ENCODE measurements at places on chromosomes 7 and 10. TPM values are rescaled to one million over a fixed set of nuclear protein-coding genes. Genes with fewer than 3 reads are reported as not detected.

DLG5 gene
- 3.7 TPM for total RNA-seq

GDI2 gene
- 123 TPM for total RNA-seq

TLX1 gene
- total RNA-seq, result not detected

CALHM1 gene
- total RNA-seq, result not detected

TRIM74 gene
- total RNA-seq, result 2.7 TPM

SEMA3D gene
- total RNA-seq, result not detected

TMEM140 gene
- 23.6 TPM for total RNA-seq

GRCh38 chr10:127736915-127737562 lies at the start of gene FOXI2:
TSS of gene FOXI2 (plus strand) at chr10:127737185. CDS start at chr10:127737274, 89 bp downstream.
- H3K36me3 ChIP-seq, result no peaks in the 10 kb centered on the region
- no peak for DNase-seq
- H3K27me3 ChIP-seq, result peaks cover 6% of the 10 kb centered on the region

DNA sequence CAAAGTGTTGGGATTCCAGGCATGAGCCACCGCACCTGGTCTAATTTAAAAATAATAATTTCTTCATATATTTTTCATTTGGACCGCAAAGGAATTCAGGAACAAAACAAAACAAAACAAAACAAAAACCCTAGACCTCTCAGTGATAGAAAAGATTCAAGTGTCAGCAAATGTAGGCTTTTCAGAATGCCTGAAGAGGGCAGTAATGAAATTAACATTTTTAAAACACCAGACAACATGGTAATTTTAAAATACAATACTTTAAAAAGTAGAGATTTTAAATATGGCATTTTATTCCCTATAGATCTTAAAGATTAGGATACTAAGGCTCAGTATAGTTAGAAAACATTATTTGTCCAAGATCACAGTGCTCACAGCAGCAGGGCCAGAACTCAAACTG lies 36.6 kb downstream of the DNMBP start:
- H3K27ac ChIP-seq, result no peak overlapping the region
- no peak overlapping the region for H3K4me3 ChIP-seq
- peaks cover 3% of the 10 kb centered on the region for H3K36me3 ChIP-seq
- H3K4me1 ChIP-seq, result no peaks in the 10 kb centered on the region

GRCh38 chr7:37833107-37833817 lies 15.1 kb upstream of the NME8 start:
- H3K27ac ChIP-seq, result no peak overlapping the region
- peak; percentile 39 for DNase-seq
- no peaks in the 10 kb centered on the region for H3K36me3 ChIP-seq
- H3K4me1 ChIP-seq, result peaks cover 5% of the 10 kb centered on the region

DNA sequence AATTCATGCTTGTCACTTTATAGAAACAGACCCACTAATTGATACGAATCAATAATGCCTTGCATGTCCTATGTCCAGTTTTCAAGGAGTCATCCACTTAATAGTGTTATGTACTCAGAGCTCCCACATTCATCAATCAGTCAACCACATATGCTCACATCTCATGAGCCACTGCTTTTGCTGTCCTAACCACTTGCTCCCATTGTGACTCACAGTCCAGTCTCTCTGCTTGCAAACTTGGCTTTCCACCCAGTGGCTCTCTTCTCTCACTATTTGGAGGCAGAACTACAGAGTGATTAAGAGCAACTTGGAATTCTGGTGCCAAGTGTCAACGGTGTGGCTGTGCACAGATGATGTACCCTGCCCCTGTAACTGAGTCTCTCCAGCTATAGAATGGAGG lies 166.0 kb downstream of the SNX13 start:
- no peaks in the 10 kb centered on the region for H3K36me3 ChIP-seq
- H3K4me1 ChIP-seq, result no peaks in the 10 kb centered on the region
- H3K27me3 ChIP-seq, result no peaks in the 10 kb centered on the region

GRCh38 chr7:16299853-16300252 lies 121.5 kb downstream of the CRPPA start:
- no peak overlapping the region for H3K27ac ChIP-seq
- H3K4me1 ChIP-seq, result no peaks in the 10 kb centered on the region
- DNase-seq, result no peak
- H3K27me3 ChIP-seq, result no peaks in the 10 kb centered on the region
- H3K4me3 ChIP-seq, result no peak overlapping the region
- H3K36me3 ChIP-seq, result no peaks in the 10 kb centered on the region

DNA sequence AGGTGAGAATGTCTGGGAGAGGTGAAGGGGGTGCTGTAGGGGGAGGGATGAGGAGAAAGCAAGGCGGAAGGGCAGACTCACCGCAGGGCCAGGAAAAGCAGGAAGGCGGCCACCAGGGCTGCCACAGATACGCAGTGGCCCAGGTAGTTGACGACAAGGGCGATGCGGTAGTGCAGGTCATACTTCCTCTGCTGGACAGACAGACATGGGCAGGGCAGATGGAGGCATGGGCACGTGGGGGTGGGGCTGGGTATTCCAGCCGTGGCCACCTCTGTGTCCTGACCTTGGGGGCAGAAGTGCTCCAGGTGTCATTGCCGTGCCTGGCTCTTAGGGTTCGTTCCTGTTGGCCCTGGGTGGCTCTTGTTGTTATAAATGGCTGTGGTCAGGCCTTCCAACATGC lies 16.8 kb downstream of the CRHR2 start:
- H3K36me3 ChIP-seq, result no peaks in the 10 kb centered on the region
- H3K4me3 ChIP-seq, result no peak overlapping the region
- no peaks in the 10 kb centered on the region for H3K4me1 ChIP-seq
- H3K27me3 ChIP-seq, result peaks cover 23% of the 10 kb centered on the region
- DNase-seq, result no peak
- H3K27ac ChIP-seq, result no peak overlapping the region

DNA sequence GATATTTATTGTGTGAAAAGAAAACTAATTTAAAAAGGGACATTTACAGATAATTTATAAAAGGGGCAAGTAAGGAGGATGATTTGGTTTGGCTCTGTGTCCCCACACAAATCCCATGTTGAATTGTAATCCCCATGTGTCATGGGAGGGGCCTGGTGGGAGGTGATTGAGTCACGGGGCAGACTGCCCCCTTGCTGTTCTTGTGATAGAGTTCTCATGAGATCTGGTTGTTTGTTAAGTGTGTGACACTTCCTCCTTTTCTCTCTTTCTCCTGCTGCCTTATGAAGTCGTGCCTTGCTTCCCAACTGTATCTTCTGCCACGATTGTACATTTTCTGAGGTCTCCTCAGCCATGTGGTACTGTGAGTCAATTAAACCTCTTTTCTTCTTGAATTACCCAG lies 171.0 kb upstream of the SEMA3E start:
- H3K4me3 ChIP-seq, result no peak overlapping the region
- H3K4me1 ChIP-seq, result no peaks in the 10 kb centered on the region
- DNase-seq, result no peak
- no peaks in the 10 kb centered on the region for H3K36me3 ChIP-seq
- H3K27ac ChIP-seq, result no peak overlapping the region
- H3K27me3 ChIP-seq, result no peaks in the 10 kb centered on the region

GRCh38 chr10:91409869-91410637 lies at the start of gene HECTD2:
TSS of gene HECTD2 (plus strand) at chr10:91410344. CDS start at chr10:91410439, 95 bp downstream.
- peak within 1 kb of the TSS; percentile 98 for H3K27ac ChIP-seq
- peak within 1 kb of the TSS; percentile 98 for H3K4me3 ChIP-seq
- H3K36me3 ChIP-seq, result no peaks in the 10 kb centered on the region
- H3K27me3 ChIP-seq, result no peaks in the 10 kb centered on the region

DNA sequence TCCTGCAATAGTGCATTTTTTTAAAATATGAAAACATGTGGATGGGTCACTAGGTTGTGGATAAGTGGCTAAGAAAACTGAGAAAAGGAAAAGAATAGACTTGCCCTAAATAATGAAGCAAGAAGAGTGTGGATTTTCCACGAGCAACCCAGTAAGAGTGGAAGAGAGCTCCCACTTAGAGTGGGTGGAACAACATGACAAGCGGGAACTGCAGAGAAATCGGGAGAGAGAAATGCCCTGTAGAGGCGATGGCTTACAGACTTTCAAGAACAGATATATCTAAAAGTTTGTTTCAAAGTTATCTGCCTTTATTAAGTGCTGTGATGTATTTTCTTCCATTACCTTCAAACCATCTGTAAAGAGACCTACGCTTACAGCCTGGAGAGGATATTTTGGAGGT lies 26.1 kb upstream of the NRG3 start:
- H3K27me3 ChIP-seq, result no peaks in the 10 kb centered on the region
- no peak overlapping the region for H3K27ac ChIP-seq
- H3K36me3 ChIP-seq, result no peaks in the 10 kb centered on the region
- no peaks in the 10 kb centered on the region for H3K4me1 ChIP-seq
- no peak for DNase-seq

- H3K4me1 ChIP-seq, result no peaks in the 10 kb centered on the region
- H3K36me3 ChIP-seq, result no peaks in the 10 kb centered on the region
- no peak overlapping the region for H3K27ac ChIP-seq
- DNase-seq, result no peak
- H3K27me3 ChIP-seq, result no peaks in the 10 kb centered on the region
Observed at GRCh38 chr10:51394039-51394438, 305.4 kb downstream of the CSTF2T start.

GRCh38 chr7:103929901-103930311 lies 59.6 kb downstream of the RELN start:
- H3K36me3 ChIP-seq, result no peaks in the 10 kb centered on the region
- H3K4me3 ChIP-seq, result no peak overlapping the region
- H3K4me1 ChIP-seq, result no peaks in the 10 kb centered on the region
- DNase-seq, result no peak
- H3K27me3 ChIP-seq, result no peaks in the 10 kb centered on the region
- no peak overlapping the region for H3K27ac ChIP-seq

DNA sequence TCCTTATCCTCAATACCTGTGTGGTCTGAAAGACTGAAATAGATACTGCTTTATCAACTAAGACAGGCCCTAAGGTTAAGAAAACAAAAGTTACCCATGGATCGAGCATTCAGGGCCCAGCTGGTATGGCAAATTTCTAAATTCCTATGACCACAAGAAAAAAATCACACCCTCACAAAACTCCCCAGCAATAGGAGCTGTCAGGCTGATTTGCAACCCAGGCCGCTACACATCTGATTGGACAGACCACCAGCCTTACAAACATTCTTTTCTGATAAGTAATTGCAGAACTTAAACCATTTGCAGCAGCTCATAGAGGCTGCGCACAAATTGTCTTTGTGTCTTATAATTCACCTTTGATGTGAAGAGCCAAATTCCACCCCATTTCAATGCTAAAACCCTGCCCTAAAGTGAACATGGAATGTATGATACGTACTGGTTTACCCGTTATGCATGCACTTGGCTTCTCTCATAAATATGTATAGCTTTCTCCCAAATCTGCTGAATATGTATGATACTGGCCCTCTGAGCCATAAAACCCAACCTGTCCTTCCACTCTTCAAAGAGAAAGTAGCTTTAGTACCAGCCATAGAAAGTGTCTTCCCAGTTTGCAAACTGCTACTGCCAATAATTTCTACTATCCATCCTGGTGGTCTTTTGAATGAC lies 842.5 kb downstream of the GRID1 start:
- no peak for DNase-seq
- no peak overlapping the region for H3K4me3 ChIP-seq
- no peaks in the 10 kb centered on the region for H3K27me3 ChIP-seq
- no peak overlapping the region for H3K27ac ChIP-seq
- H3K36me3 ChIP-seq, result no peaks in the 10 kb centered on the region

- no peaks in the 10 kb centered on the region for H3K4me1 ChIP-seq
- no peaks in the 10 kb centered on the region for H3K36me3 ChIP-seq
- H3K4me3 ChIP-seq, result no peak overlapping the region
- no peak overlapping the region for H3K27ac ChIP-seq
- no peaks in the 10 kb centered on the region for H3K27me3 ChIP-seq
- no peak for DNase-seq
Observed at GRCh38 chr7:28629216-28629842, 217.0 kb downstream of the CREB5 start.

DNA sequence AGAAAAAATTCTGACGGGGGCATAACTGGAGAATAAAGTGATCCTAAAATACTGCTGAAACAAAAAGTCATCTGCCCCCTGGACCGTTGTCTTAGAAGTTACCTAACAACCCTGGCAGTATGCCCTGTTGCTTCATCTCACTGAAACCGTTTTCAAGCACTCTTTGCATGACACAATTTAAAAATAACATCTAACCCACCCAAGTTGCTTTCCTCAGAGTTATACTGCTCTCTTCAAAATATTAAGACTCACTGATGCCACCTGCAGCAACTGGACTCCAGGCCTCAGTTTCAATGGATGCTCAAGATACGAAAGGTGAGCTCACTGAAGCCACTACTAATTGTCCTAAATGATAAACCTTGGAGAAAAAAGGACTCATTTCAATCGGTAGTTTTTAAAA lies 57.4 kb downstream of the CDK6 start:
- H3K27ac ChIP-seq, result no peak overlapping the region
- peaks cover 6% of the 10 kb centered on the region for H3K36me3 ChIP-seq
- DNase-seq, result no peak
- H3K27me3 ChIP-seq, result no peaks in the 10 kb centered on the region

DNA sequence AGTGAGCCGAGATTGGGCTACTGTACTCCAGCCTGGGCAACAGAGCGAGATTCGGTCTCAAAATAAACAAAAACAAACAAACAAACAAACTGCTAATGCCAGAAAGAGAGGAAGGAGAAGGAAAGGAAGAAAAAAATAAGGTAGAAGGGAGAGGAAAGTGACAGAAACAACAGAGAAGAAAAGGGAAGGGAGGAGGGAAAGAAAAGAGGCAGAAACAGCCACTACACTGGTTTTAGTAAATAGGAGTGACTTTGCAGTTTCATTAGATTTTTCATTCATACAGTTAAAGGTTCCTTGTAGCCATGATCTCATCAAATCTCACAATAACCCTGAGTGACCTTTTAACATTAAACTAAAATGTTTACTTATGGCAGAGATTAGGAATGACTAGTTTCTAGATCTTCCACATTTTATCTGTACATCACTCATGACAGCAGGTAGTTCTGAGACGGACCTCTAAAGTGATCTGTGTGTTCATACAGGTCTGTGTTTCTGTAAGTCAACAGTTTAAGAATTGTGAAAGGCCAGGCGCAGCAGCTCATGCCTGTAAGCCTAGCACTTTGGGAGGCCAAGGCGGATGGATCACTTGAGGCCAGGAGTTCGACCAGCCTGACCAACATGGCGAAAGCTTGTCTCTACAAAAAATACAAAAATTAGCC lies 191.3 kb upstream of the KLF14 start:
- no peak overlapping the region for H3K4me3 ChIP-seq
- H3K4me1 ChIP-seq, result peaks cover 7% of the 10 kb centered on the region
- no peaks in the 10 kb centered on the region for H3K27me3 ChIP-seq
- DNase-seq, result no peak

DNA sequence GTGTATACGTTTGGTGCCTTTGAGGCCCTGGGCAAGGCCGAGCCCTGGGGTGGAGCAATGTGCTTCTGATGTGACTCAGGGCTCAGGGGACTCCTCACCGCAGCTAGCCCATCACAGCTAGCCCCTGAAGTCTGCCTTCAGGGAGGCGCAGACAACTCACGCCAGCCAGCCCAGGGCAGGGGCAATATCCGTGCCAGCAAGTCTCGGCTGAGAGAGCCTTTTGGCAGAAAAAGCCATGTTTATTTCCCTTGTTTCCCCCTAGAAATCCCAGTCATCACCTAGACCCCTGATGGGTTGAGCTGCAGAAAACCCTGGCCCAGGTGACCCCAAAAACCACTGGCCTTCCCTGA lies 90.4 kb downstream of the CHST15 start:
- no peak overlapping the region for H3K4me3 ChIP-seq
- no peak overlapping the region for H3K27ac ChIP-seq
- H3K36me3 ChIP-seq, result no peaks in the 10 kb centered on the region
- no peak for DNase-seq

Measured in T-cell (primary cell).